LHCN-M2 (cell line): ENCODE measurements at places on chromosomes 7 and 10. TPM values are rescaled to one million over a fixed set of nuclear protein-coding genes. Genes with fewer than 3 reads are reported as not detected.

- DNase-seq, result no peak
These were observed 18.2 kb downstream of the SVIL start for GRCh38 chr10:29616542-29616941.

Gene OPN4
- not detected in 2 replicates for total RNA-seq

GRCh38 chr7:37193775-37194135 is 254.9 kb downstream of the ELMO1 start:
- DNase-seq, result no peak

Gene ADAM22
- total RNA-seq, result 0.17 and 0.19 TPM in 2 replicates

GRCh38 chr10:34168439-34168838 is 646.7 kb downstream of the PARD3 start:
- DNase-seq, result no peak

DNA sequence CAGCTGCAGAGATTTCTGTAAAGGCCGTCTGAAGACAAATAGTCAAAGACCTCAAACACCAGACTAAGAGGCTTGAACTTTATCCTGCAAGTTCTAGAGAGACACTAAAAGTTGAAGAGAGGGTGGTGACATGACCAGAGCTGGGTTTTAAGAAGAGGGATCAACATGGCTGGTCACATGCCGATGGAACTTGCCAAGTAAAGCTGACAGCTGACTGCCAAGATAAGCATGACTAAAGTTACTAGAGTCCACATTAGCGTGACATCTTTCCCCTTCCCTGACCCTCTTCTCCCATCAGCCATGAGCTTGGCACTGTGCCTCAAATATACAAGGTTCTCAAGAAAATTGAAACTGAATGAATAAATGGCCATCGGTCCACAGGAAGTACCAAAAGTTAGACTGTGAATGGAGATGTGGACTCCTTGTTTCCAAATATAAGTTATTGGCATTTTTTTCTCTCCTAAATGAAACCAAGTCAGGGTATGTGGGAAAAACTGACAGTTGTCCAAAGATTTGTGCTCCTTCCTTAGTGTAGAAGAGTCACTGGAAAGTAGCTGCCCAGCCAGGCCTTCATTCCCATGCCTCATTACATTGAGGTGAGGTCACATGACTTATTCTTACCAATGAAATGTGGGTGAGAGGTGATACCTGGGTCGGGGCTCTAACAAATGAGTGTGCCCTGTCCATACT is 24.5 kb downstream of the XPNPEP1 start:
- DNase-seq, result peak; percentile 85

DNA sequence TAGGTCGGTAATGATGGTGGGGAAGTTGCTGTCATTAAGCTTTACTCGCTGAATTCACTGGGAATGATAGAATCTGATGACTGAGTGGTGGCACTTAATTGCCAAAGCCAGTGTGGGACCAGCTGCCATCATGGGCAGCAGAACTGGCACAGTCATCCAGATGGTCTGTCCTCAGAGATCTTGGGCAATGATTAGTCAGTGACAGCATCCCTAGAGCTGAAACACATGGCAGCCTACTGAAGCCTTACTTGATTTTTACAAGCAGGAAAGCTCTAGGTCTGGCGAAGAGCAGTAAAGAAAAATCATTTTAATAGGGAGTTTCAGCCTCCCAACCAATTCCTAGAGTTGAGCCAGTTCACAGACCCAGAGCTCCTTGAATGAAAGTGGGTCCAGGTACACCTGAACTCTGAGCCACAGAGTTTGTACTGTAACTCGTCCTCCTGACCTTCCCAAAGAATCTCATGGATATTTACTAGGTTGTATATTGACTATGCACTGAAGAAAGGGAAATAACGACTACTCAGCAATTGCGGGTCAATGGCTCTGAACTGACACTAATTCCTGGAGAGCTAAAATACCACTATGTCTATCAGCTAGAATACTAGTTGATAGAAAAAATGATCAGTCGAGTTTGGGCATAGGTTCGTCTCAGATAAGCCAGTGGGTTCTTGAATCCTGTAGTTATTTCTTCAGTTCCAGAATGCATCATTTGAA is 4.4 kb upstream of the ASB13 start:
- no peak for DNase-seq
